SK-N-SH (cell line): ENCODE measurements at places on chromosomes 2 and 18.
A peak's percentile ranks its signal among the peaks of the same experiment; 100 is the strongest.

GRCh38 chr18:22591222-22591621, 173.5 kb upstream of the CTAGE1 start:
- no peak overlapping the region for H3K4me3 ChIP-seq
- DNase-seq: no peak
- peaks cover 6% of the 10 kb centered on the region; the same call in 1 of the 2 replicates for H3K27me3 ChIP-seq

DNA sequence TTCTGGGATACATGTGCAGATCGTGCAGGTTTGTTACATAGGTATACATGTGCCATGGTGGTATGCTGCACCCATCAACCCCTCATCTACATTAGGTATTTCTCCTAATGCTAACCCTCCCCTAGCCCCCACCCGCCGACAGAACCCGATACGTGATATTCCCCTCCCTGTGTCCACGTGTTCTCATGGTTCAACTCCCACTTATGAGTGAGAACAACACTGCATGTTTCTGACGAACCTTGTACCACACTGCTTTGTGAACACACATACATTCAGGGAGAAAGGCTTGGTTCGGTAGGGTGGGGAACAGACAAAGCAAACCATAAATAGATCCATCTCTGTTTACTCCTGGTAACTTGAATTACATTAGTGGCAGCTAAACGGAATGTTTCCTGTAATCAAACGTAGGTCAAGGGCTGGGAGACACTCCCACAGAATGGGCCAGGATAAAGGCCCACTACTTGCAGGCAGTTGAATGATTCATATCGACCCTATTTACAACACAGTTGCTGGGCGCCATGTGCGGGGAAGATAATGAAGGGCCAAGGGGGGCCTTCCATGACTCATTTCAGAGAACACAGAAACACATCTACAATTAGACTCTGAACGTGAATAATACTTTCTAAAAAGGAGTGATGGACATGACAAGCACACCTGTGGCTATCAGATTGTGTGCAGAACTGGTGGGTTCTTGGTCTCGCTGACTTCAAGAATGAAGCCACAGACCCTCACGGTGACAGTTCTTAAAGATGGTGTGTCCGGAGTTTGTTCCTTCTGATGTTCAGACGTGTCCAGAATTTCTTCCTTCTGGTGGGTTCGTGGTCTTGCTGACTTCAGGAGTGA, 56.8 kb upstream of the KIDINS220 start:
- H3K27ac ChIP-seq: no peak overlapping the region
- H3K4me1 ChIP-seq: peaks cover 2% of the 10 kb centered on the region; the same call in 1 of the 2 replicates
- DNase-seq: no peak
- no peak overlapping the region for H3K4me3 ChIP-seq
- H3K27me3 ChIP-seq: no peaks in the 10 kb centered on the region

DNA sequence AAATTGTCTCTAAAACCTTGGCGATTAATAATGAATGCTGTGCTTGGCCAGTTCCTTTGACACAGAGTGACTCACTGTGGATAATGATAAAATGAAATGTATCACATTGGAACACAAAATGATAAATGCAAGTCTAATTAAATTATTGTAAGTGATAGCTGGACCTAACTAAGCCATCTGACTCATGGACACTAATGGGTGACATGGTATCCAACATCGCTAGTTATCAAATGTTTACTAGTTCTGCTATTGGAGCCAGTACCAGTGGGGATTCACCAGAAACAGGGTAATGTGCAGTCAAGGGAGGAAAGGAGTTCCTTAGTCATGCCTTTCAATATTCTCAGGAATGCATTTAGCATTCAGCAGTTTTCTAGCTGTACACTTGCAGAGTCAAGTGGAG, 736.3 kb upstream of the ACVR2A start:
- H3K4me1 ChIP-seq: no peaks in the 10 kb centered on the region
- no peak overlapping the region for H3K4me3 ChIP-seq
- no peaks in the 10 kb centered on the region for H3K27me3 ChIP-seq
- no peak overlapping the region for H3K27ac ChIP-seq
- H3K36me3 ChIP-seq: no peaks in the 10 kb centered on the region

GRCh38 chr2:191410646-191411436, 165.6 kb downstream of the MYO1B start:
- peaks cover 97% of the 10 kb centered on the region for H3K36me3 ChIP-seq
- no peak overlapping the region for H3K4me3 ChIP-seq
- DNase-seq: no peak
- H3K4me1 ChIP-seq: no peaks in the 10 kb centered on the region

GRCh38 chr2:179298666-179299065, 34.0 kb upstream of the SESTD1 start:
- no peaks in the 10 kb centered on the region for H3K4me1 ChIP-seq
- H3K4me3 ChIP-seq: no peak overlapping the region
- DNase-seq: no peak
- no peaks in the 10 kb centered on the region for H3K27me3 ChIP-seq
- no peaks in the 10 kb centered on the region for H3K36me3 ChIP-seq

DNA sequence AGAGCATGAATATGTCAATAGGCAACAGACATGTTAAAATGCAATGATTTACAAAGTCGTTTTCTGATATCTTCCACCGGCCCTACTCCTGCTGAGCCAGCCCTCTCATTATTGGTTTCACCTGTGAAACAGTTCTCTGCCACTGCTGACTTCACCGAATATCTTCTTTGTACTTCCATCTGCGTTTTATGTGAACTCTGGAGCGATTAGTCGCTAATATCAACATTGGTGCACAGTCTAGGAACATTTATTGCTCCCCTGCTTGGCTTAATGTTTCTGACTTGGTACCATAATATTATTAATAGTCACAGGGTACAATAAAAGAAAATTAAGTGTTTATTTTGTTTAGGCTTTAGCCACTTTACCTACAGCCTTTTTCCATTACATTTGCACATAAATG, 105.5 kb downstream of the NCKAP5 start:
- H3K4me1 ChIP-seq: no peaks in the 10 kb centered on the region
- H3K4me3 ChIP-seq: no peak overlapping the region

GRCh38 chr18:27871726-27872125, 305.2 kb downstream of the CDH2 start:
- DNase-seq: no peak
- H3K4me3 ChIP-seq: no peak overlapping the region

- H3K27me3 ChIP-seq: no peaks in the 10 kb centered on the region
- DNase-seq: no peak
- H3K4me1 ChIP-seq: peaks cover 16% of the 10 kb centered on the region; the same call in 1 of the 2 replicates
- H3K36me3 ChIP-seq: no peaks in the 10 kb centered on the region
- H3K4me3 ChIP-seq: no peak overlapping the region
These were observed 12.7 kb upstream of the ARHGEF4 start for GRCh38 chr2:130823886-130824491.

- no peak overlapping the region for H3K4me3 ChIP-seq
- peaks cover 11% of the 10 kb centered on the region; the same call in 1 of the 2 replicates for H3K4me1 ChIP-seq
- no peak overlapping the region for H3K27ac ChIP-seq
- no peaks in the 10 kb centered on the region for H3K27me3 ChIP-seq
These were observed 41.3 kb downstream of the ACTR2 start for GRCh38 chr2:65268957-65269356.

DNA sequence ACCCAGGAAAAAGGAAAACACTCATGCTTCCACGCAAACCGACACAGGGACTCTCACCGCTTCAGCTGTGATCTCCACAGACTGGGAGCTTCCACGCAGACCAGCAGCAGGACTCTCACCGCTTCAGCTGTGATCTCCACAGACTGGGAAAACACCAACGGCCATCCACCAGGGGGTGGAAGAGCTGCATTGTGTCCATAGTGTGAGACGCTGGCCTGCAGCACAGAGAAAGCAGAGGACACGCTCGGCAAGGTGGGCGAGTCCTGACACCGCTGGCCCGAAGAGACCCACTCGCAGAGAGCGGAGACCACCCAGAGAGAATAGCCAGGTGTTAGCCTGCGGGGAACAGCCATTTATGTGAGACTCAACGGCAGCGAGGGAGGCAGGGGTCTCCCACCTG, 42.5 kb upstream of the NFATC1 start:
- no peak overlapping the region for H3K4me3 ChIP-seq
- H3K4me1 ChIP-seq: no peaks in the 10 kb centered on the region; the same call in 1 of the 2 replicates
- peak; percentile 48 for DNase-seq
- no peaks in the 10 kb centered on the region for H3K27me3 ChIP-seq
- H3K36me3 ChIP-seq: peaks cover 2% of the 10 kb centered on the region; the same call in 1 of the 2 replicates
- H3K27ac ChIP-seq: no peak overlapping the region

GRCh38 chr18:40559556-40559955, 1395.5 kb upstream of the PIK3C3 start:
- no peak for DNase-seq
- H3K27ac ChIP-seq: no peak overlapping the region
- no peaks in the 10 kb centered on the region for H3K36me3 ChIP-seq
- H3K4me3 ChIP-seq: no peak overlapping the region
- no peaks in the 10 kb centered on the region for H3K27me3 ChIP-seq

DNA sequence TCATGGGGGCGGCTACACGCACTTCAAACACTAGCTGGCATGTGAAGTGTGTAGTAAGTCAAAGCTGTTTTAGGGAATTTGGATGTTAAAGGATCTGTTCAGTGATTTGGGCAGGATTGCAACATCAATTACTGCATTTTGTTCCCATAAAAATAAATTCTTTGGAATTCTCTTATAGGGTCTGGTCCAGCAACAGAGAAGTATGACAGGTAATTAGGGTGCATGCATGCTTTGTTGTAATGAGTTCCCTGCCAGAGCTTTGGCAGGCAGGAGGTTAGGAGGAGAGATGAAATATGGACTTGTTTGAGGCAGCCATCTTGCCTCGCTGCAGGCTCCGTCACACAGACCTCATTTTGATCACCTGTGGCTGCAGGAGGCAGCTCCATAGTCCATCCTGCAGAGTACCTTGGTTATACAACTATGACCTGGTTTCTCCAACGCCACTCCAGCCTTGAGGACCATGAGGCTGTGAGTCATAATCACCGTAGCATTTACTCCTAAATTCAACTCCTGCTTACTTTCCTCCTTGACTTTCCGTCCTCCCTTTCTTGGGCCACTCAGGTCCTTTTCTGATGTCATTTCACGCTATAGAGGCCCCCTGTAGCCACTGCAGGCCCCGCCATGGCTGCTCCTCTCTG, 26.5 kb upstream of the EML4 start:
- peak overlapping the region; percentile 93 for H3K27ac ChIP-seq
- H3K36me3 ChIP-seq: no peaks in the 10 kb centered on the region
- no peak overlapping the region for H3K4me3 ChIP-seq
- H3K4me1 ChIP-seq: peaks cover 49% of the 10 kb centered on the region
- DNase-seq: no peak
- H3K27me3 ChIP-seq: no peaks in the 10 kb centered on the region

- H3K36me3 ChIP-seq: no peaks in the 10 kb centered on the region
- H3K4me1 ChIP-seq: no peaks in the 10 kb centered on the region
- no peaks in the 10 kb centered on the region for H3K27me3 ChIP-seq
- no peak for DNase-seq
- no peak overlapping the region for H3K27ac ChIP-seq
These were observed 635.5 kb upstream of the NETO1 start for GRCh38 chr18:73503326-73503725.

DNA sequence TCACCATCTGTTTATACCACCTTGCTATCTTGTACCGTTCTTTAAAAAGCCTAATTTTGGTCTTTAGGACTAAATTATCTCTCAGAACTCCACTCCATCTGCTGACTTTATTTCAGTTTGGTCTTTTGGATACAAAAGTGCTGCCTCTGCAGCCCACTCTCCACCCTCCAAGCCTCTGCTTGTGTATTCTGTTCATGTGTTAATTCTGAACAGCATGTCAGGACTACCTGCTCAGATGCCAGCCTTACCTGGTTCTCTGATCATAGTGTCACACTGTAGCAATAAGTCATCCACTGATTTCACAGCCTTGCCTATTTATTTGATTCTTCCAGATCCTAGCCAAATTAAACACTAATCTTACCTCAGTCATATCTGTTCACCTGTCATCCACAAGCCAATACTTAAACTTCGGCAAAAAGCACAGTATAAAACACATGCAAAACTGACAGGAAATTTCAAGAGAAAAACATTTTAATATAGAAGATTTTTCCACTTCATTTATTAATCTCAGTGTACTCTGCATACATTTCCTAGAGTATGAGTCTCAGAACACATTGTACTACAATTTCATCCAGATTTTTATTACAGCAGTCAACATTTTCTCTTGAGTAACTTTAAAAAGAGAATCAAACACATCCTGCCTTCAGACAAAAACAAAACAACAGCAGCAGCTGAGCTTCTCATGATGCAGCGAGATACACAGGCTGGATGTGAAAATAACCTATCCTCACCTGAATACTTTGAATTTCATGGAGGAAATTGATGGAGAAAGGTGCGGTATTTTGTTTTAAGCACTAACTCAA, 64.9 kb downstream of the PPP1R1C start:
- H3K36me3 ChIP-seq: peaks cover 3% of the 10 kb centered on the region
- peaks cover 7% of the 10 kb centered on the region; the same call in 1 of the 2 replicates for H3K4me1 ChIP-seq
- no peaks in the 10 kb centered on the region for H3K27me3 ChIP-seq
- H3K27ac ChIP-seq: no peak overlapping the region

- H3K27me3 ChIP-seq: no peaks in the 10 kb centered on the region
- no peak overlapping the region for H3K27ac ChIP-seq
- H3K4me3 ChIP-seq: no peak overlapping the region
- H3K36me3 ChIP-seq: no peaks in the 10 kb centered on the region
- no peak for DNase-seq
- H3K4me1 ChIP-seq: peaks cover under 1% of the 10 kb centered on the region
These were observed 19.3 kb downstream of the GALM start for GRCh38 chr2:38685116-38685735.

GRCh38 chr2:25558262-25558661, 115.1 kb downstream of the DTNB start:
- no peaks in the 10 kb centered on the region for H3K36me3 ChIP-seq
- H3K27ac ChIP-seq: peak overlapping the region; percentile 55
- no peak overlapping the region for H3K4me3 ChIP-seq
- peaks cover 15% of the 10 kb centered on the region; the same call in 1 of the 2 replicates for H3K4me1 ChIP-seq

DNA sequence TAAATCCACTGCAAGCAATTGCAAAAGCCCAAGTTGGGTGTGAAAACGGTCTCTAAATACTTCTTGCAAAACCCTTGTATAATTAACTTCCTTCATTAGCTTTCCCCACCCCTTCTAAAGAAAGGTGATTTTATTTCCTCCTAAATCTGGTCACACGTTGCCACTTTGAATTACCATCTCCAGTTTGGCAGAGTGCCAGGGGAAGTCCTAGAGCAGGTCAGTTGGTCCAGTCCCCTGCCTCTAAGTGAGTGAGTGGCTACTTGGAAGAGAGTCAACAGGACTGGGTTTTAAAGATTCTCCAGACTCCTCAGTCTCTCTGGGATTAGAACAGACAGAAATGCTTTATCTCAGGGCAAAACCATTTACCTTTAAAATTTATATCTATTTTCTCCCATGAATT, 18.7 kb upstream of the LYPD6B start:
- no peak overlapping the region for H3K27ac ChIP-seq
- no peak overlapping the region for H3K4me3 ChIP-seq
